Stimulated activated CD8-positive, alpha-beta memory T cell treated with anti-CD3 and anti-CD28 coated beads, Interleukin-4, amount 100 ng/mL, for 24 hours (primary cell): ENCODE measurements at places on chromosomes 5 and 9.

GRCh38 chr5:150428106-150428876 is 15.6 kb upstream of the CD74 start:
- no peak for DNase-seq

DNA sequence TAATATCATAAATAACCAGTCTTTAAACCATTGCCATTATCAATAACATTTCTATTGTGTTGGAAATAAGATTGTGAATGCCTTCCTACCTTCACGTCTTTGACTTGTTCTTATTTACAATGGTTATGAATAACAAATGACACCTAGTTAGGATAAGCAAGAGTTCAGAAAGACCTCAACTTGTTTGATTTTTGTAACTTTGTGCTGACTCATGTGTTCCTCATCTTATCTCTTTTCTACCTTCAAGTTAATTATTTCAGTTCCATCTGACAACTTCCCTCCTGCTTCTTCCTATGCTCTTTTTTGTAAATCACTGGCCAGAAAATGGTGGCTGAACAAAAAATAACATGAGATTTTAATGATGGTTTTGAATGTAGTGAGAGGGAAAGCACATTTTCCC is 538.5 kb upstream of the TUSC1 start:
- no peak for DNase-seq

DNA sequence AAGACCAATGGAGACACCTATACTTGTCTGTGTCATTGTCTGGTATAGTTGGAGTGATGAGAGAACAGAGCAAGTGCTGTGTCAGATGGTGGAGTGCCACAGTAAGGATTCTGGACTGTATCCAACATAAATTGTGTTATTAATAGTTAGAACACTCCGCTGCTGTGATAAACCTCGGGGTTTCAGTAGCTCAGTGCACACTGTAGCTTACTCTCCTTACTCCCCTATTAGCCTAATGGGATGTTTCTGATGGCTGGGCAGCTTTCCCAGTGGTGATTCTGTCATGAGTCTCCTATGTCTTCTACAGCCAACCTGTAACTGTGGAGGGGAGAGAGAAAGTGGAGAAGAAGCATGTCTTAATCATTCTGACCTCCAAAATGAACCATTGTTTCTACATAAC is 127.6 kb upstream of the PTCH1 start:
- DNase-seq = no peak

- DNase-seq = no peak
Observed at GRCh38 chr5:143217804-143218160, 185.7 kb downstream of the NR3C1 start.

DNA sequence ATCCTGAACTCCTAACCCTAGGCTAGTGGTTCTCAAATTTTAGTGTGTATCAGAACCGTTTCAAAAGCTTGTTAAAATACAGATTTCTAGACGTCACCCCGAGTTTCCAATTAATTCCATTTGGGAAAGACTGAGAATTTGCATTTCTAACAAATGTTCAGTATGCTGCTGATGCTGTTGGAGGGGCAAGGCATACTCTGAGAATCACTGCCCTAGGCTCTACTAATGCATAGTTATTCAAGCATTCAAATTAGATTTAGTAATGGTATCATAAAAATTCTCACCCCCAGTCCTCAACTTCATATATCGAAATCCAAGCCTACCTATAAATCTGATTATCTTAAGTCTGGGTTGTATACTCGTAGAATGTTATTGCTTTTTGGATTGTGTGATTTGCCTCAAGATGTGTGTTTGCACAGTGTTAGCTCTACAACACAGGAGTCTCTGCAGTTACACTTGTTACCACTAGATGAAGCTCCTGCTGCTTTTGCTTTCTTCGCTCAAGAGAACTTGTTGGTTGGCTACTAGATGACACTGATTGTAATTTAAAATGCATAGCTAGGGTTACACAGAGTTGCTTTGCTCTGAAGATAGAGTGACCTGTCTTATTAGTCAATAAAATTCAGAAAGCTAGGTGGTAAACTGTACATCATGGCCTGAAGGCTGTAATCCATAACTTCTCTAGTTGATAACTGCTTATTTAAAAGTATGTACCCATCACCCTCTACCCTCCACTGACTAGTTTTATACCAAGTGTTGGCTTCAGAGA is 7.5 kb upstream of the ERAP2 start:
- DNase-seq = no peak

- DNase-seq = no peak
Observed at GRCh38 chr5:142670804-142671203, 15.1 kb downstream of the FGF1 start.

DNA sequence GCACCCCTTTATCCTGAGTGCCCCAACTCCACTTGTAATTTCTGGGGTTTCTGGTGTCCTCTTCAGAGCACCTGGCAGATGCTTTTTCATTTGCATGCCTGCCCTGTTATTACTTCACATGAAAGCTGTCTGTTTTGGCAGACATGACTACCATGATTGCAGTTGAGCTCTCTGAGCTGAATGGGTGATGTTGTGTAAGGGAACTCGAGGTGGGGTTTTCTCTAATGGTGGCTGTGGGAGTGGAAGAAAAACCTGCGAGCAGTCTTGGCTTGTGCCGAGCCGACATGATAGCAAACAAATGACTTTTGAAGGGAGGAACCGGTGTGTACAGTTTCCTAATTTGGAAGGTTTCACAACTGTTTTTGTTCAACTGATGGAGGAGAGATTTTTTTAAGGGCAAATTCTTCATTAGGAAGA is 196.2 kb downstream of the AOPEP start:
- no peak for DNase-seq

DNA sequence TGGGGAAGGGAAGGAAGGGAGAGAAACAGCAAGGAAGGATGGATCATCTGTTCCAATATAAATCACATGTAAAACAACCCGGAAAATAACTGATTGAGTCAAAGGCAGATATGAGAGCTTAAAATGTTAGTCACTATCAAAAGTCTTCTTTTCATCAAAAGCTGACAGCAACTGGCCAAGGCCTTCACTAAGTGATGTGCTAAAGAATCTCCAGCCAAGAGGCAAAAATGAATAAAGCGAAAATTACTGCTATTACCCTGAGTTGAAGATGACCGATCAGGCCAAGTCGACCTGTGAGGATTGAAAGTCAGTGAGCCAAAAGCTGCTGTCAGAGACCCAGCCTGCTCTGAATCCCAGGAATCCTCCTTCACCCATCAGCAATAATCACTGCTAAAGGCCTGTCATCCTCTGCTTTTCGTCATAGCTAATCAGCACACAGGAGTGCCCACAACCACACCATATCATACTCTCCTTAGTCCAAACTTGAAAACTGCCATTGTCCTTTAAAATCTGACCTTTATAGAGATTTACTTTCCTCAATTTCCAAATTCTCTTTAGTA is 736.9 kb downstream of the TLE1 start:
- DNase-seq = no peak

GRCh38 chr9:129762985-129763926 is 10.4 kb upstream of the PTGES start:
- no peak for DNase-seq

GRCh38 chr5:152470167-152470566 is 65.1 kb upstream of the NMUR2 start:
- DNase-seq = no peak

DNA sequence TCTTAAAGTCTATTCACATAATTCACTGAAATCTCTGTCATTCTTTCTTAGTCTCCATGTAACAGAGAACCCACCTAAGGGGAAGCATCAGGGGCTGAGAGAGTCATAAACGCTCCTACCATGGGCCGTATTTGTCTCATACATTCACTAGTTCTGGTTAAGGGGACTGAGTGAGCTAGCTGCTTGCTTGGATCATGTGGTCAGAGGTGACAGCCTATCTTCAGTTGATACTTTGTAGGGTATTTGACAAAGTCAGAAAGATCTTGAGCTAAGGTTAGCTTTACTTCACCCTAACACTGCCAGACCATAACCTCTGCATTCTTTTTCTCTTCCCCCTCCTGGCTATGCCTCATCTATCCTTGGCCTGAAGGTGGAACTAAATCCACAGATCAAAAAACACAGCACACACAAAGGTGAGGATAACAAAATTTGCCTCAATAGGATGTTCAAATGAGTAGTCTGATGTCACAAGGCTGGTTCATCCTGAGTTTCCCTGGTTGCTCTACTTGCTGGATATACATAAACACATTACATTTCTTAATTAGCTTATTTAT is 66.5 kb downstream of the MARCHF3 start:
- no peak for DNase-seq

DNA sequence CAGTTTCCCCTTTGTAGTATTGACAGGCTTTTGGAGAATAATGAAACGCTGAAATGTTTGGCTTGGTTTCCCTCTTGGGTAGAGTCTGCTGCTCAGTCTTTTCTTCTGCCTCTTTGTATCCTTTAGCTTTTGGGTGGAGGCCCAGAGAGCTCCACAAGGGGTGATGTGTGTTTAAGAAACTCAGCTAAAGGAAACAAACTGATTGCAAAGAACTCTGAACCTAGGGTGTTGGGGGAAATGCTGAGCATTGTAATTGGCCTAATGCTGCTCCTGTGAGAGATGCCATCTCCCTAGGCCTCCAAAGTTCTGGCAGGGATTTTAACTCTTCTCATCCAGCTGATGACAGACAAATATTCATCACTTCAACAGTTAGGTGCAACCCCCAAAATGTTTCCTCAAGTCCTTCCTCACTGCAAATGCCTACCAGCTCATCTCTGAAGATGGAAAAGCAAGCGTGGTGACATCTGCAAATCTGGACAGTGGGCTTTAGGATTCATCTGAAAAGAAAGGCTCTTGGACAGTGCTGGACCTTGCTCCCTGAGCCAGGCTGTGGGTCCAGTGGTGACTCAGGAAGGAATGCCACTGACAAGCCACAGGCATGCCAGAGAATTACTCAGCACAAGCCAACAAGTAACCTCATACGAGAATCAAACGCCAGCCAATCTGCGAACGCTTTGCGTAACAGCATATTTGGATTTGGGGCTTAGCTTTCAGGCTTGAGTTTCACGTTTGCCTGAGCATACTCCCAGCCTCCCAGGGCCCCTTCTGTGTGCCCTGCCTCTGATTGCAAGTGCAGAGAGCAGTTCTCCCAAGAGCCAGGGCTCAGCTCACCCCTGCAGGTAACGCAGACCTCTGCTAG is 30.5 kb upstream of the ZSWIM6 start:
- no peak for DNase-seq

- no peak for DNase-seq
Observed at GRCh38 chr5:79699763-79700400, 10.2 kb downstream of the CMYA5 start.

DNA sequence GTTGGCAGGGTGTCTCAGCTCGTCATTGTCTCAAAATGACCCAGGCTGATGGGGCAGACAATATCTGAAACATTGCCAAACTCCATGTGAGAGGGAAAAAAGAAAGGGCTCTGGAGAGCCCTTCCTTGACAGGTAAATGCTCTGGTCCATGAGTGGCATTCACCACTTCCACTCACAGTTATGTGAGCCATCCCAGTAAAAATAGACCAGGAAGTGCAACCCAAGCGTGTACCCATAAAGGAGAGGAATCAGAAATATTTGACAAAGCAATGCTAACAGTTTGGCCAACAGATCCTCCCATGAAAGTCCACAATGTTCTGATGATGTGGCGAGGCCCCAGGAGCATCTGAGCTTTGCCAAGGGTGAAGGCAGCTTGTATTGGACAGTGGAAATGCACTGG is 49.4 kb downstream of the ASTN2 start:
- no peak for DNase-seq

GRCh38 chr9:36092509-36093215 is 43.9 kb upstream of the GLIPR2 start:
- peak; percentile 1 for DNase-seq

GRCh38 chr9:124452326-124452725 is 2.1 kb downstream of the ADGRD2 start:
- DNase-seq = no peak

GRCh38 chr5:72372923-72373322 is 52.8 kb downstream of the PTCD2 start:
- no peak for DNase-seq

GRCh38 chr9:82140471-82140870 is 151.9 kb downstream of the SPATA31D1 start:
- no peak for DNase-seq

DNA sequence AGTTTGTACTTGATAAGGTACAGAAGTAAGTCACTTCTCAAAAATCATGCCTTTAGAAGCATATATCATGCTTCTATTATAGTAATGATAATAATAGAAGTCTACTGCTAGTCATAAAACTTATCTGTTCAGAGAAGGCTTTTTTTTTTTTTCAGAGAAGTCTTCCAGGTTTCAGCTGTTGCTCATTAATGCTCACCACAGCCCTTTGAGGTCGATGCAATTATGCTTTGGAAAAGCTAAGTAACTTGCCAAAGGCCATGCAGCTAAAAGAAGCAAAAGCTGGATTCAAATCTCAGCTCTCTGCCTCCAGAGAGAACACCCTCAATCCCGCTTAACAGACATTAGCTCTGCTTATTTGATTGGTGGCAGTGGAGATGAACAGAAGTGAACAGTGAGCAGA is 150.8 kb downstream of the DOCK8 start:
- no peak for DNase-seq

GRCh38 chr9:131008909-131009618 is at the start of gene LAMC3:
Gene LAMC3 (plus strand): TSS chr9:131009174. CDS start chr9:131009215, 41 bp downstream.
- no peak for DNase-seq

DNA sequence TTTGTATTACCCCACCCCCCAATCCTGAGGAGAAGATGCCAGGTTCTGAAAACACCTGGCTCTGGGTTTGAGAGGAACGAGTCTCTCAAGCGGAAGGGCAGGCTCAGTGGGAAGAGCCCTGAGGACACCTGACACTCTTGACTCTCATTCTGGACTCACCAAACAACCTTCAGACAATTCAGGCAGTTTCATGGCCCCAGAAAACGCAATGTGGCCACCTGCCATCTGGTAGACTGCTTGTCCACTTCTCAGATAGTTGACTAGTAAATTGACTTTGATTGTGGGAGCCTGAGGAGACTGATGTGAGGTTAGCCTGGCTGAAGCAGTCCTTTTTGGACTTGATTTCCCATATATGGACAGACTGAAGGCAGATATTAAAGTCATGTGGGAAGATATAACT is 117.5 kb upstream of the FSTL4 start:
- no peak for DNase-seq

DNA sequence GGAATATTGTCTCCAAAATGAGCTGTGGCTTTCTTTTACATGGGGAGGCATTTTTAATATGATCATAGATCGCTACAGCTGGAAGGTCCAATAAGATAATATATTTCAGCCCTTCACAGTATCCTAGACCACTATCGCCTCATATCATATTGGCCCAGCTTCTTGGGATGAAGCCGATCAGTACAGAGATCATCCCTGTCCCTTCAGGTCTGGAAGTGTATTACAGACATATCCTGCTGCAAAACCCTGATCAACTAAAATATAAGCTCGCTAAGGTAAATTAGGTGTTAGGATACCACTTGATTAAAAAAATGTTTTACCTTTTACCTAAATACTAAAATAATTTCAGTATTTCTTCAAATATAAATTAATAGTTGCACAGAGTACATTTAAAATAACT is 41.7 kb downstream of the JAKMIP2 start:
- no peak for DNase-seq
